ENCODE measurements at places on chromosomes 16 and 17. TPM values are rescaled to one million over a fixed set of nuclear protein-coding genes. Genes with fewer than 3 reads are reported as not detected.

CDT1 gene
- total RNA-seq = 2.1 TPM

WFIKKN1 gene
- total RNA-seq = 0.21 TPM

ACSM2A gene
- not detected for total RNA-seq

HASPIN gene
- total RNA-seq = 2.2 TPM

NUDT21 gene
- total RNA-seq = 61.0 TPM

SPNS2 gene
- 45.1 TPM for total RNA-seq

CD300LF gene
- total RNA-seq = not detected

CES5A gene
- total RNA-seq = not detected

NT5M gene
- total RNA-seq = 1.5 TPM

KRTAP1-1 gene
- total RNA-seq = 0.24 TPM

CCDC57 gene
- total RNA-seq = 13.9 TPM

C1QTNF1 gene
- total RNA-seq = not detected

TAC4 gene
- total RNA-seq = not detected

SNX11 gene
- total RNA-seq = 12.0 TPM

TBC1D3E gene
- total RNA-seq = not detected

SLFN14 gene
- total RNA-seq = not detected

All from tracheal epithelial cell (primary cell).